Stimulated activated CD8-positive, alpha-beta memory T cell treated with anti-CD3 and anti-CD28 coated beads, Interleukin-2, amount 100 ng/mL, for 1 hour (primary cell): ENCODE measurements at places on chromosomes 5 and 9.

DNA sequence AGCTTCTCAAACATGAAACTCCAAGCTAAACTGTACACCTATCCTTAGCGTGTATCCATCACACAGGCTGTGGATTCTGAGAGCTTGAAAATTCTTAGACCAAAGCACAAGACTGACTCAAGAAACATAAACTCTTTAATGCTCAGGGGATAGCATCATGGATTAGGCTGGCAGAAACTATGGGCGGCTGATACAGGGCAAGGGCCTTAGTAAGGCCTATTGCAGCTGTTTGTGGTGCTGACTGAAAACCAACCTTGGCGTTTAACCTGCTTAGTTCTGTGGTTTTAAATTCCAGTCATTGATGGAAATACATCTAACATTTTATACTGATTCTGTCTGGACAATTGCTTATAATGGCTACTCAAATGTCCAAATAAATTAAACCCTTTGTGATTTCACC is 183.7 kb downstream of the TLR4 start:
- DNase-seq: no peak

DNA sequence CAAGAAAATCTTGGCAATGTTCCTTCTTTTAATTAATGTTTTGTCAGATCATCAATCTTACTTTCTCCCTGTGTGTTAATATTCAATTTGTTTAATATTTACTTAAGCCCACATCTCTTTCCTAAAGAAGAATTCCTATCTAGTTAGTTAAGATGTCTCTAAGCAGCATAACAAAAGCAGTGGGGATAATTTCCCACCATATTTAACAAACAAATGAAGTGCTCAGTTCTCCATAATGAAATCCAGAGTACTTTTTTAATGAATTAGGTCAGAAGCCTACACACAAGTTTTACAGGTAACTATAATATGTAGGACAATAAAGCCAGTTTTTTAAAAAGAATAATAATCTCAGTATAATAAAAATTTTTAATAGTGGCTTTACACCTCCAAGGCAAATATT is 1918.8 kb downstream of the EFNA5 start:
- no peak for DNase-seq

DNA sequence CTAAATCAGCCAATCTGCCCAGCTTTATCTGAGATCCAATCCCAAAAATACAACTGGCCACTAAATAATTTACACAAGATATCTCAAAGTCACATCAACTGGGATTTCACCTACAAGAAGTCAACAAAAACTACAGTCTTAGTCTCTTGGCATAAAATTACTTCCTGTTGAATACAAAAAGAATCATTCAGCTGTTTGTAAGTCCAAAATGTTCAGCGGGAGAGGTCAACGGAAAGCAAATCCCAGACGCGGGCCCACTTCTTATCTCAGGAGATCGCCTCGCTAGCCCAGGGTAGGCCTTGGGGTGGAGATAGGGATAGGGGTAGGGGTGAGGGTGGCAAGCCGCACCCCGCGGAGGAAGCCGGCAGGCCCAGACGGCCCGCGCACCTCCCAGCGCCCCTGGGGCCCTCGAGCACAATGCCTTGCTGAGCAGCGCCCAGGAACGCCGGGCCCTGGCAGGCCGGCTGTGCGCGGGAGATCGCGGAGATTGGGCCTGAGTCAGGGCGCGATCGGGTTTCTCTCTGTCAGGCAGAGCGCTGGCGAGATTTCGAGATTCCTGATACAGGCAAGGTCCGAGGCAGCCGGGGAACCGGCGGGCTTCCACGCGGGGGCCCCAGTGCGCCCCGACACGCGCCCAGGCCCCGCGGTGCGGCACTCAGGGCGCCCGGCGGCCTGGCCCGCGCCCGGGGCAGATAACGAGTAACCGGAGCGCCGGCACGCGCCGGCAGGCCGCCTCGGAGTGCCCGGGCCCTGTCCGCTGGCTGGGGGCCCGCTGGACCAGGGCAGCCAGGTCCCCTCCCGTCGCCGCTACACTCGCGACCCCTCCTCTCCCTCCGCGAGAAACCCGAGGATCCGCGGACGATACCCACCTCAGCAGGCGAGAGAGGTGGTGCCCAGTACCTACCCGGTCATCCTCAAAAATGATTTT is 601 bp downstream of the HINT1 start:
- peak; percentile 31 for DNase-seq

GRCh38 chr5:178787889-178788288 is 57.4 kb upstream of the ZNF354A start:
- DNase-seq: no peak

DNA sequence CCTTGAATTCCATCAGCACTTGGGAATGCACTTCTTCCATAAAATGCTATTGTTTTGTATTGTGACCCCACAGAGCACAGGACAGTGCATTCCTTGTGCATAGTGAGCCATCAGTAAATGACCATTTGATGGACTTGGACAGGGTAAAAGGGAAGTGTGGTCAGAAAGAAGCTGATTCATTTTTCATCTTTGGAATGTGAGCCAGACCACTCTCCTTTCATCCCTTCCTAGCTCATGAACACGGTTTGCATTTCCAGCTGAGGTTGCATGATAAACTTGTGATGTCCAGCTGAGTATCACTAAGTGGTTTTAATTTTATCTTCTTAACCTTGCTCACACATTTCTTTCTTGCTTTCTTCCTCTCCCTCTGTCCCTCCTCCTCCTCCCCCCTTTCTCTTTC is 101.3 kb downstream of the NUDT12 start:
- DNase-seq: no peak

GRCh38 chr5:156444753-156445291 is 117.9 kb downstream of the SGCD start:
- no peak for DNase-seq

DNA sequence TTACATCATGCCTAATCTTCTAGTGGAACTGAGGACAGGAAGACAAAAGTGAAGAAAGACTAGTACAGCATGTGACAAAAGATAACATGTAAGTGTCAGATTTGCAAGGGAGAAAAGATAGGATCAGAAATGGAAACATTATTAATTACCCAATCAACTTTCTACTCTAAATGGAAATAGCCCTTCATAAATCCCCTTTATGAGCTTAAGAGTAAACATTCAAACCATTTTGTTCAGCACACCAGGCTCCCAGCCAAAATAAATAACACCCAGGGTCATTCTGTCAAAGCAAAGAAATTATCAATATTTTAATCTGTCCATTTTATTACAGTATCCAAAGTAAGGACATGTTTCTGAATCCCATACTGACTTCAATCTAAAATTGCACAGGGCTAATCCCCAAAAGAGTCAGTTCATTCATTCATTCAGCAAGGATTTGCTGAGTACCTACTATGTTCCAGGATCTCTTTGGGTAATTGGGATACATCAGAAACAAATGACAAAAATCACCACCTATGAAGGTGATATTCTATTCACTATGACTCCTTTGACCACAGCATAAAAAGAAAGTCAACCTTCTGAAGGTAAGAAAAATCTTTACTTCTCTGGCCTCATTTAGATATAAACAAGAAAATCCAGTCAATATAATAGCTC is 5.3 kb downstream of the PRELID2 start:
- no peak for DNase-seq

- DNase-seq: no peak
Measured at GRCh38 chr9:133605856-133606707, 3.1 kb downstream of the FAM163B start.

DNA sequence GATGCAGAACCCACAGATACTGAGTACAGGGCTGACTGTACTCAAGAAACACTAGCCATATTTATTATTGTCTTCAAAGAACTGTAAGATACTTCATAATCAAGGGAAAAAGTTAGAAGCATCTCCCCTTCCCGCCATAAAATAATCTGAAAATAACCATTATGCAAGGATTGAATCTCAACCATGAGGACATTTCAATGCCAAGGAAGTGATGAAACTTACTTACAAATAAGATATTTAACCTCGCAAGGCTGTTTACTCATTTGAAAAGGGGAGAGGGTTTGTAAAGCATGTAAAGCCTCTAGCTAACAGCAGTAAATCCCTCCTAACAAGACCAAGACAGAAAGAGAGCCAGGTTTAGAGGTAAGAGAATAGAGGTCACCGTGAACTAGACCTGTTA is 6.3 kb downstream of the MYO10 start:
- no peak for DNase-seq

GRCh38 chr9:131173995-131174394 is 48.6 kb downstream of the NUP214 start:
- no peak for DNase-seq

- DNase-seq: no peak
Measured at GRCh38 chr5:59216841-59217240, 634.0 kb downstream of the RAB3C start.

DNA sequence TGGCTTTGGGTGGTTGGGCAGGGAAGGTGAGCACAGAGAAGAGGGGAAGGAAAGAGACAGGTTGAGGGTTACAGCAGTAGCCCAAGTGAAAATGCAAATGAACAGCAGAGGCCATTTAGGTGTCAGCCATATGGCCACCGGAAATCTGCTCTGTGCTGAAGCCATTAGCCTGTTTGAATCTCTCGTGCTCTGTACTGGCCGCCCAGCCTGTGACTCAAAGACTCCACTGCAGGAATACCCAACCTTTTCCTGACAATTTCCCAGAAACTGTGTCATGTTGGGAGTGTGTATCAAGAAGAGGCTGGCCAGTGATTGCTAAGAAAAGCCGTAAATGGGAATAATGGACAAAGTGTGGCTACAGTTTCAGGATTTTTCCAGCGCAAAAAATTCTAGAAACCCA is 35.9 kb upstream of the RAI14 start:
- no peak for DNase-seq

GRCh38 chr9:136561779-136562178 is 15.9 kb upstream of the NOTCH1 start:
- DNase-seq: no peak

DNA sequence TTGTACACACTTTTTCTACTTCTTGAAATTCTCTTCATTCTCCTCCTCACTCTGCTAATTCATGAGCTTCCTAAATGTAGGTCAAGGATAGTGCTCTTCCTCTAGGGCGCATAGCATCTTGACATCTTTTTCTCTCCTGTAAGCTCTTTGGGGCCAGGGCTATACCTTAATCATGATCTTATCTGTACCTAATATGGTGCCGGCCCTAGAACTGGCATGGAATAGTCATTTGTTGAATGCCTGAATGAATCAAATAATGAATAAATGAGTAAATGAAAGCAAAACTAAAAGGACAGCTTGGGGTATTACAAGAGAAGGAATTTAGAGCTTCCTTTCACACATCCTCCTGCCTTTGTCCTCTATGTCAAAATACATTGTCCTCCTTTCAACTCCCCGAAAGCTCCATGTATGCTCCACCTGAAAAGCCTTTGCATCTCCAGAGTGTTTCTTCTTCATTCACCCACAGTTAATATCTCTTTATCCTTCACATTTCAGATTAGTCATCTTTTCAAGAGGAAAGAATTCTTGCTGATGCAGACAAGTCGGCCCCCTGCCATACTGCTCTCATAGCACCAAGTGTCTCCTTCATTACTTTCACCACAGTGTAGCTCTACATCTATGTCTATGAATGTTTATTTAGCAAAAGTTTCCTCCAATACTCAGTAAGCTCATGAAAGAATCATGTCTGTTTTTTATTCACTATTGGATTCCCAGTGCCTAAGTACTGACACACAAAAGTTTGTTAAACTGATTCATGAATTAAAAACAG is 16.4 kb upstream of the PPP2R2B start:
- no peak for DNase-seq

- DNase-seq: no peak
Measured at GRCh38 chr9:72635197-72635596, 113.8 kb downstream of the TMC1 start.

DNA sequence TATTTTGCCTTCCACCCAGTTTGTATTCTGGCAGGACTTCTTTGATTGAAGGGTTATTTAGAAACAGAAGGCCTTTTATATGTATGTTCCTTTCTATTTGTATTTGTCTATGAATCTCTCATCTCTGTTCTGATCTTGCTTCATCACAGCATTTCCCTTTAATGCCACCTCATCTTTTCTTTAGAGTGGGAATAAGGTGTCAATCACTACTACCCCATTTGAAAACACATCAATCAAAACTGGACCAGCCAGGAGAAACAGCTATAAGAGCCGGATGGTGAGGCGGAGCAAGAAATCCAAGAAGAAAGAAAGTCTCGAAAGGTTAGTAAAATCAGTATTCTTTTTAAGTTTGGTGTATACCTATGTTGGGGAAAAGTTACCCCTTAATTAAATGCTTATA is 36.3 kb downstream of the CD180 start:
- DNase-seq: no peak

GRCh38 chr5:115968770-115969169 is 6.5 kb downstream of the LVRN start:
- no peak for DNase-seq

DNA sequence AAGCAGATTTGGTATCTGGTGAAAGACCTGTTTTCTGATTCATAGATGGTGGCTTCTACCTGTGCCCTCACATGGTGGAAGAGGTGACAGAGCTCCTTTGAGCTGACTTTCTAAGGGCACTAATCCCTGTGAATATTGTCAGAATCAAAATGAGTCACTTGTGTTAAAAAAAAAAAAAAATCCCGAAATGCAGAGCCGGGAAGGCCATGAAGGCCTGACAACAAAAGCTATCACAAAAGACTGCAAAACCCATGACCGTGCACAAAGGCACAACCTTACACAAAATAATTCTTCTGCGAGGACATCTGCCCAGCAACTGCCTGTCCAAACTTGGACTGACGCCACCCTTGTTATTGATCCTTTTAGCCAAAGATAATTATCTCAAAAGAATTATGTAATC is 19.6 kb upstream of the UBTD2 start:
- no peak for DNase-seq

GRCh38 chr9:134371731-134372130 is 45.5 kb downstream of the RXRA start:
- DNase-seq: no peak

GRCh38 chr9:121453232-121453892 is 46.3 kb downstream of the GGTA1 start:
- DNase-seq: no peak

DNA sequence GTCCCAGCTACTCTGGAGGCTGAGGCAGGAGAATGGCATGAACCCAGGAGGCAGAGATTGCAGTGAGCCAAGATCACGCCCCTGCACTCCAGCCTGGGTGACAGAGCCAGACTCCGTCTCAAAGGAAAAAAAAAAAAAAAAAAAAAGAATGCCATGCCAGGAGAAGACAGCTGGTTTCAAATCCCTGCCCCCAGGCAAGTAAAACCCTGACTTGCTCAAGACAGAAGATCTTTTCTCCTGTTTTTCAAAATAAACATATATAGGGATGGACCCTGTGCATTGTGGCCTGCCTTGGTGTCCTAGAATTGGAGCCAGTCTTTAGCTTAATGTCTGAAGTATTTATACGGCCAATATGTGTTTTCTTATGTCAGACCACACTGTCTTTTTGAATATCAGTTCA is 177.1 kb downstream of the NR3C1 start:
- DNase-seq: no peak

- DNase-seq: no peak
Measured at GRCh38 chr5:112560371-112560770, 141.3 kb upstream of the EPB41L4A start.

- no peak for DNase-seq
Measured at GRCh38 chr9:75019654-75020053, 8.4 kb downstream of the CARNMT1 start.

- no peak for DNase-seq
Measured at GRCh38 chr9:94782355-94783101, 56.0 kb downstream of the AOPEP start.

GRCh38 chr5:13659391-13659790 is 285.1 kb downstream of the DNAH5 start:
- DNase-seq: no peak
